Kidney capillary endothelial cell (primary cell): ENCODE measurements at places on chromosomes 7 and 10.

DNA sequence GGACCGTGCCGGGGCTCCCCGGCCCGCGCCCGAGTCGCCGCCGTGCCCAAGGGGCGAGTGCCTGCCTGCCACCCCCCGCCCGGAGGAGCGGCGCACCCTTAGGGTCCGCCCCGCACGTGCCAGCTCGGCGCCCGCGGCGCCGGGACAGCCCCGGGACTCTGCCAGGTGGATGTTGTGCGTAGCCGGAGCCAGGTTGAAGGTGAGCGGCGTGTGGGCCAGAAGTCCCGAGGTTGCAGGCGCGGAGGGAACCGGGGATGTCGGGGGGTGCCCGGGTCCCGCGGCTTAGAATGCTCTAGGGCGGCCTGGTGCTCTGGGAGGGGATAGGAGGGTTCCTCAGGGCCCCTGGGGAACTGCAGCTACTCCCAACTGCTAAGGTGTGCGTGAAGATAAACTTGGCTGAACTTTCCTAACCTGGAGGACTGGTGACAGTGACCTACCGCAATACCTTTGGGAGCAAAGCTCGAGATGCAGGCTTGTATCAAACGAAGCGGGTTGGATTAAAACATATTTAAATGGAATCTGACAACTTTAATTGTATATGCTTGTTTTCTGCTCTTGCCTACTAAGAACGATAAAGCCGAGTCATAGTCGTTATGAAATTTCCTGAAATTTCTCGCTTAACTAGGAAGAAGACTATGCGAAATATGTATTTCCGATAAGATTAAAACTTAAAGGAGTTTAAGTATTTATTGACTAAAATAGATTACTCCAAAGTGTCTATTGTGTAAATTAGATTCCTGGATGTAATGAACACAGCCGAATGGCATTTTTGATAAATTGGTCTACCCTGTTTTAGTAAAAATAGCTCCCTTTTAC lies at the start of gene CUX1:
Gene CUX1 (plus strand): TSS at position 156 of the 816 bp plus-strand sequence. CDS start 14 bp downstream, at position 170.
- no peak for DNase-seq

- peak; percentile 7 for DNase-seq
Observed at GRCh38 chr7:25951414-25952260, 200.4 kb upstream of the NFE2L3 start.

GRCh38 chr7:115676707-115677106 lies 353.9 kb downstream of the TFEC start:
- DNase-seq: no peak

DNA sequence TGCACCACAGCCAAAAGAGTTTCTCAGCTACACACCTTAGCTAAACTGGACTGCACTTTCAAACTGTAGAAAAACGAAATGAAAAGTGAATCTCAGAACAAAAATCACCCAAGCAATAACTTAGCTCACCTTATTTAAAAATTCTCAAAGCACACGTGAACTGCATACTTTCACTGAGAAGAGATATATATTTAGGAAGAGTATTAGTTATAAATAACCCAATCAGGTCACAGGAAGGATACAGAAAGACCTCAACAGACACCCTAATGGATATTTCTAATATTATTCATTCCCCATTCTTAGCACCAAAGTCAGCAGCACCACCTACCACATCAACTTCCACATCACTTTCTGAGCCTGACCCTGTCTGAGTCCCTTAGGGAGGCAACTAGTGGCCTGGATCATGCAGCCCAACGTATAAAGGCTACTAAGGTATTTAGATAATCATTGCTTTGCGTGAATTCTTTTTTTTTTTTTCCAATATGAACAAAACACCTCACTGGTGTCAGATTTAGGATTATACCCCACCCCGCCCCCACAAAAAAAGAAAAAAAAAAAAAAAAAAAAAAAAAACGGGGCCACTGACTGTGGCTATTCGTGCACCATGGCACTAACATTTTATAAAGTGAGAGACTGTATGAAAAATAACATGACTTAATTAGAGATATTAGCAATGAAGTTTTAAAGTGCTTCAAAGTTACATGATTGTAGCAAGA lies 2.6 kb downstream of the ABI1 start:
- DNase-seq: no peak

DNA sequence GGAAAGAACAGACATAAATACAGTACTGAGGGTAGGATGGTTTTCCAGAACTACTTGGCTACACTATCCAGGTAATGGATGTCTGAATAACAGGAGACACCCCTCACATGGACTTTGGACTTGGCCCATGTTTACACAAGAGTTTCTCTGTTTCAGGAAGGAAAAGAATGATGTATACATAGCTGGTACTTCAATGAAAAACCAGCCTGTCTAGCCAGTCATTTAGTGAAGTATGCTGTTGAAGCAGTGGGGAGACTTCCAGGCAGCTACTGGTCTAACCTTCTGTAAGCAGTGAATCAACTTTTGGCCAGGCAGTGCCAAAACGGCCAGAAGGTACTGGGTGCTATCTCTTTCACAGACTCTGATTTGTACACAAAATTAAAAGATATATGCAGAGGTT lies 135.0 kb downstream of the MBL2 start:
- DNase-seq: no peak

- no peak for DNase-seq
Observed at GRCh38 chr10:116722736-116723427, 19.5 kb downstream of the HSPA12A start.

- DNase-seq: no peak
Observed at GRCh38 chr10:43250615-43251418, 16.0 kb downstream of the RASGEF1A start.
